ENCODE measurements at places on chromosomes 1 and 21. TPM values are rescaled to one million over a fixed set of nuclear protein-coding genes. Genes with fewer than 3 reads are reported as not detected.

ITLN2 gene
- 10.7 TPM for total RNA-seq

MYOC gene
- total RNA-seq = 18.7 TPM

KLF18 gene
- not detected for total RNA-seq

RASAL2 gene
- 41.0 TPM for total RNA-seq

LCA5L gene
- 1.6 TPM for total RNA-seq

GRCh38 chr1:55559842-55560241, 344.7 kb upstream of the USP24 start:
- no peaks in the 10 kb centered on the region for H3K27me3 ChIP-seq
- no peaks in the 10 kb centered on the region for H3K36me3 ChIP-seq
- peak overlapping the region; percentile 43 for H3K27ac ChIP-seq

DNA sequence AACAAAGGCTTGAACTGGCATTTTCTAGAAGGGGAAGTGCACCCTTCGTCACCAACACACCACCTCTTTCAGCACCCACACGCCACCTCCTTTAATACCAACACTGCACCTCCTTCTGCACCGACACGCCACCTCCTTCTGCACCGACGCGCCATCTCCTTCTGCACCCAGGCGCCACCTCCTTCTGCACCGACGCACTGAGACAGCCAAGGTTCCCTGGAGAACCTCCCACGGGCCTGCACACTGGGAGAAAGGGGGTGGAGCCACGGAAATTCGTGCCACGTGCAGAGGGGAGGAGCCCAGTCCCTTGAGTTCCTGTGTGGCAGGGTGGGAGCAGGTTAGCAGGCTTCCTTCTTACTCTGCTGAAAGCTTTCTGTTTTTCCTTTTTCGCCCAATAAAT, 327.9 kb upstream of the C1orf174 start:
- DNase-seq = no peak
- H3K27me3 ChIP-seq = no peaks in the 10 kb centered on the region
- H3K27ac ChIP-seq = no peak overlapping the region
- H3K36me3 ChIP-seq = no peaks in the 10 kb centered on the region
- no peaks in the 10 kb centered on the region for H3K4me1 ChIP-seq

- no peak for DNase-seq
- H3K36me3 ChIP-seq = no peaks in the 10 kb centered on the region
- H3K27ac ChIP-seq = no peak overlapping the region
- H3K27me3 ChIP-seq = peaks cover 16% of the 10 kb centered on the region
- no peaks in the 10 kb centered on the region for H3K4me1 ChIP-seq
- no peak overlapping the region for H3K4me3 ChIP-seq
Measured at GRCh38 chr1:3978990-3979325, 78.9 kb upstream of the C1orf174 start.

DNA sequence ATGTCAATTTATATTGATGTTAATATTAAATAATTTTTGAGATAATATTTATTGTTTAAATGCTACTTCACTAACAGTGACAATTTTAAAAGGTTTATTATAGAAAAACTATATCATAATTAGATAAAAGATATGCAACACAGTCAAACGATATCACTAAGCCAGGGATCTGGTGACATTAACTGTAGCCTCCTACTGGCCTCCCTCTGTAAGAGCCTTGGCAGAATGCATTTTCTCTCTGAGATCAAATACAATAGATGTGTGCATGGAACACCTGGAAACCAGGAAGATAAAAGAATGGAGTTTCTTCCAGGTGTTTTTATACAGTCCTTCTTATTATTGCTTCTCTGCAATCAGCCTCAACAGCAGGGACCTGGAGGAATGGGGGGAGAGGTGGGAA, 1762.1 kb downstream of the BRINP3 start:
- H3K27me3 ChIP-seq = no peaks in the 10 kb centered on the region
- H3K36me3 ChIP-seq = no peaks in the 10 kb centered on the region
- no peak for DNase-seq
- H3K27ac ChIP-seq = no peak overlapping the region
- H3K4me3 ChIP-seq = no peak overlapping the region
- H3K4me1 ChIP-seq = no peaks in the 10 kb centered on the region

- H3K27me3 ChIP-seq = no peaks in the 10 kb centered on the region
- no peaks in the 10 kb centered on the region for H3K4me1 ChIP-seq
- H3K4me3 ChIP-seq = no peak overlapping the region
- no peak for DNase-seq
- H3K27ac ChIP-seq = no peak overlapping the region
Measured at GRCh38 chr1:46415514-46415913, 21.4 kb downstream of the FAAH start.

DNA sequence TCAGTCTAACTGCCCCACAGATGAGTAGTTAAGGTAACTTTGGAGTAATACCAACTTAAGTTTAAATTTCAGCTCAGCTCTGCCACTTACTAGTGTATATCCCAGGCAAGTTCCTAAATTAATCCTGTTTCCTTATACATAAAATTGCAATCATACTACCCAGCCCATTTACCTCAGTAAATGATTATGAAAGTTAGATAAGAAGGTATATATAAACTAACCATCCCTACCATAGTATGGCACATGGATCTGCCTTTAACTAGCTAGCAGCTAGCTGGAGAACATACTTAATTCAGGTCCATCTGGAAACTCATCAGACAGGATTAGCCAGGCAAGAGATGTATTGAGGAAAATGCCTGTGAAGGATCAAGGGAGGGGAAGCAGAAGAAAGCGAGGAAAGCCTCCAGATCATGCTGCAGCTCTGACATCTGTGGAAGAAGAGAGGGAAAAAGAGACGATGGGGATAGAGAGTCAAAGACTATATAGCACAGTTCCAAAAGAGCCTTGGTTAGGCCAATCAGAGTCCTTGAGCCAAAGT, 8.0 kb upstream of the JAK1 start:
- no peaks in the 10 kb centered on the region for H3K4me1 ChIP-seq
- DNase-seq = no peak
- H3K36me3 ChIP-seq = no peaks in the 10 kb centered on the region
- H3K4me3 ChIP-seq = no peak overlapping the region

GRCh38 chr21:28069450-28069923, 923.2 kb downstream of the LTN1 start:
- H3K27ac ChIP-seq = no peak overlapping the region
- H3K36me3 ChIP-seq = no peaks in the 10 kb centered on the region
- H3K27me3 ChIP-seq = no peaks in the 10 kb centered on the region
- DNase-seq = no peak

DNA sequence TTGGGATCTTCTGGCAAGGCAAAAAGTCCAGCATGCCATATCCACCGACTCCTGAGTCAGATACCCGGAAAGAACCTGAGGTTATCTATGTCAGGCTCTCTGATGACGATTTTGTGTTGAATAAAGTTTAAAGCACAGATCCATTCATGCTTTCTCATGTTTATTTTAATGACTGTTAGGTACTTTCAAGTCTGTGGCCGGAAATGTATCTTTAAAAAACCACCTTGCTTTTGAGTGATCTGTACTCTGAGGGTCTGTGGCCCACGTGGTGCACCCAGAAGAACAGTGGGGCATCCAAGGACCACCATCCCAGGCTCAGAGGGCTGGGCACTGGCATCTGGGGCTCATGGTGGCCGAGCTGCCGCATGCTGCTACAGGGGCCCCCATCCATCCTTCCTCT, 30.1 kb upstream of the VASH2 start:
- no peak overlapping the region for H3K27ac ChIP-seq
- no peaks in the 10 kb centered on the region for H3K4me1 ChIP-seq
- no peak overlapping the region for H3K4me3 ChIP-seq
- no peaks in the 10 kb centered on the region for H3K27me3 ChIP-seq

DNA sequence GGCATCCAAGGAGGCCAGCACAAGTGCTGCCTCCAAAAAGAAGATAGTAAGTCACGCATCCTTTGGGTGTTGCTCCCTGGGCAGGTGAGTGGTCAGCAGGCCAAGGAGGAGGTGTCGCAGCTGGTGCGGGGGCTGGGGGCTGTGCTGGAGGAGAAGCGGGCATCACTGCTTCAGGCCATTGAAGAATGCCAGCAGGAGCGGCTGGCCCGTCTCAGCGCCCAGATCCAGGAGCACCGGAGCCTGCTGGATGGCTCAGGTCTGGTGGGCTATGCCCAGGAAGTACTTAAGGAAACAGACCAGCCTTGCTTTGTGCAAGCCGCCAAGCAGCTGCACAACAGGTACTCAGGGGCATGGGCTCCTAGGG, 4.3 kb downstream of the TRIM46 start:
- no peaks in the 10 kb centered on the region for H3K36me3 ChIP-seq
- H3K27ac ChIP-seq = peak overlapping the region; percentile 94
- H3K27me3 ChIP-seq = no peaks in the 10 kb centered on the region
- DNase-seq = peak; percentile 50
- H3K4me3 ChIP-seq = no peak overlapping the region

DNA sequence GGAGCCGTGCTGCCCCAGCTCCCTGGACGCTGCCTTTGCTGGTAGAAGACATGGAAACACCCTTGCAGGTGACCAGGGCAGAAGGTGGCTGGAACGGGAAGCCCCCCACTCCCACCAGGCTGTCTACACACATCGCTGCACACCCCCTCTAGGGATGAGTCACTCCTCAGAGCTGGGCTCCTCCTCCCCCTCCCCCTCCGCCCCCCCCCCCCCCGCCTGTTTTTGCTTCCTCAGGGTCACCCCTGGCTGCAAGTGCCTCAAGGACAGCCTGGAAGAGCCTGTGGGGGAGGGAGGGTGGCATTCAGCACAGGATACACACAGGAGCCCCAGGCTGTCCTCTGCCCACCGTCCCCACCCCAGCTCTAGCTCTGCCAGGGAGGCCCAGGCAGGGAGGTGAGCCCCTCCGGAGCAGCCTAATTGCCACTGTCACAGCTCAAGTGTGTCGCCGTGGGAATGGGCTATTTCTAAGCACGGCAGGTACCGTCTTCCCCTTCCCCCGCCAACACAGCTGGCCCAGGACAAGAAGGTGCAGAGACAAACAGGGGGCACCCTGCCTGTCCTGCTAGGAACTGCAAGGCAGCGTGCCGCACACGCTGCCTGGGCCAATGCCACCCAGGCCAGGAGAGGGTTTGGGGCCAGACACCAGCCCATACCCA, 2.5 kb downstream of the FNDC10 start:
- no peak overlapping the region for H3K27ac ChIP-seq
- no peak overlapping the region for H3K4me3 ChIP-seq
- peaks cover 5% of the 10 kb centered on the region for H3K27me3 ChIP-seq
- DNase-seq = no peak
- no peaks in the 10 kb centered on the region for H3K36me3 ChIP-seq

Data from breast epithelium (tissue), 4 donors.